ENCODE measurements at places on chromosomes 6 and 20.

GRCh38 chr6:35587167-35587566 is 74.5 kb upstream of the TULP1 start:
- DNase-seq, result no peak

DNA sequence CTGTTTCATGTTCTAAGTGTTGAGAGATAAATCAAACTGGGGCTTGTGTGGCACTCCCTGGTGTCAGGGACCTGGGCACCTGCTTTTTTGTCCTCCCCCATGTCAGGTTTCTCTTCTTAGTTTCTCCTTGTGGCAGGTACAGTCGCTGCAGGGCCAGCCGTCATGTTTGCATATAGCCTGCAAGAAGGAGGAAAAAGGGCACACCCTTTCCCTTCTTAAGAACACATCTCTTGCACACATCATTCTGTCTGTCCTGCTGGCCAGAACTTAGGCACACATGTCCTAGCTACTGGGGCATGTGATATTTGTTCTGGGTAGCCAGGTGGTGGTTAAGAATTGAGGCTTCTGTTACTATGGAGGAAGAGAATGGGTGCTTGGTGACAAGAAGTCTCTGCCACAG is 27.9 kb downstream of the CDC5L start:
- no peak for DNase-seq

- peak; percentile 49 for DNase-seq
These were observed 23.1 kb upstream of the MROH8 start for GRCh38 chr20:37202267-37202943.

DNA sequence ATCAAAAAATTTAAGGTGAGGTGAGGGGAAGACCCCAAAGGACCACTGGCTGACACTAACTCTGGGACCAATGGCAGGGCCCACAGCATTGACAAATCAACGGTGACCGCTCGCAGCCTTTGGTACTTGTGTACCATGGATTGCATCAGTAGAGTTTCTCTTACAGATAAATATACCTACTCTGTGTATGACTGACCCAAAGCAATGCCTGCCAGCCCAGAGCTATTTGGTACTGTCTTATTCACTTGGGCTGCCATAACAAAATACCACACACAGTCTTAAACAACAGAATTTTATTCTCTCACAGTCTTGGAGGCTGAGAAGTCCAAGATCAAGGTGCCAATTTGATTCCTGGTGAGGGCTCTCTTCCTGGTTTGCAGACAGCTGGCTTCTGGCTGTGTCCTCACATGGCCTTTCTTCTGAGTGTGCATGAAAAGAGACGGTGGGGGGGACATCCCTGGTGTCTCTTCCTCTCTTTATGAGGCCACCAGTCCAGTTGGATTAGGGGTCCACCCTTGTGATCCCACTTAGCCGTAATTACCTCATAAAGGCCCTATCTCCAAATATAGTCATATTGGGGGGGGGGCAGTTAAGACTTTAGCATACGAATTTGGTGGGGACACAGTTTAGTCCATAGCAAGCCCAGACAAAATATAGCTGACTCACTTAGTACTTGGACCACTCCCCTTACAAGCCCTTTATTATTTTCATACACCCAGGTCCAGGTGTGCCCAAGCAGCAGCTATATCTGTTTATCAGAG is 336.3 kb downstream of the CD83 start:
- no peak for DNase-seq

GRCh38 chr6:41071501-41071922 is 644 bp downstream of the OARD1 start:
- DNase-seq, result no peak

DNA sequence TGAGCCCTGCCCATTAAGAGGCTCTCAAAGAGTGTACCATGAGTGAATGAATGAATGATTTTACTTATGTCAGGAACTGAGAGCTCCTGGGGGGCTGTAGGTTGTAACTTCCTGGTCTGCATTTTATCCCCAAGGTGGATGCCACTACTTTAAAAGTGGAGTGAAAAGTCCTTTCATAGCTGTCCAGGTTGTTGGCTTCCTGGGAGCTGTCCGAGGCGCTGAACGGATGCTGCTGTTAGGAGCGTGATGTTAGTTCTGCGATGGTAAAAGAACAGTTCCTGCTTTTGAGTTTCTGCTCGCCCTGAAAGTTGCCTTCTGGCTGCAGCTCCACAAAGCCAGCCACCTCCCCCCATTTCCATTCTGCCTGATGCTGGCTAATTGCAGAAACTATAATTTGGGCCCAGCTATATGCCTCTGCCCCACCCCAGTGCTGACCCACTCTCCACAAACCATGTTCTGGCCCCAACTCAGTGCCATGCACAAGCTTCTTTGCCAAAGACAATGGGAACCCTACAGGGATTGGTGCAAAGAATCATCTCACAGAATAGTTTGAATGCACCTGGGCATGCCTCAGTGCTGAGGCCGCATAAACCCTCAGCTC is 330.9 kb upstream of the CDH4 start:
- peak; percentile 2 for DNase-seq

DNA sequence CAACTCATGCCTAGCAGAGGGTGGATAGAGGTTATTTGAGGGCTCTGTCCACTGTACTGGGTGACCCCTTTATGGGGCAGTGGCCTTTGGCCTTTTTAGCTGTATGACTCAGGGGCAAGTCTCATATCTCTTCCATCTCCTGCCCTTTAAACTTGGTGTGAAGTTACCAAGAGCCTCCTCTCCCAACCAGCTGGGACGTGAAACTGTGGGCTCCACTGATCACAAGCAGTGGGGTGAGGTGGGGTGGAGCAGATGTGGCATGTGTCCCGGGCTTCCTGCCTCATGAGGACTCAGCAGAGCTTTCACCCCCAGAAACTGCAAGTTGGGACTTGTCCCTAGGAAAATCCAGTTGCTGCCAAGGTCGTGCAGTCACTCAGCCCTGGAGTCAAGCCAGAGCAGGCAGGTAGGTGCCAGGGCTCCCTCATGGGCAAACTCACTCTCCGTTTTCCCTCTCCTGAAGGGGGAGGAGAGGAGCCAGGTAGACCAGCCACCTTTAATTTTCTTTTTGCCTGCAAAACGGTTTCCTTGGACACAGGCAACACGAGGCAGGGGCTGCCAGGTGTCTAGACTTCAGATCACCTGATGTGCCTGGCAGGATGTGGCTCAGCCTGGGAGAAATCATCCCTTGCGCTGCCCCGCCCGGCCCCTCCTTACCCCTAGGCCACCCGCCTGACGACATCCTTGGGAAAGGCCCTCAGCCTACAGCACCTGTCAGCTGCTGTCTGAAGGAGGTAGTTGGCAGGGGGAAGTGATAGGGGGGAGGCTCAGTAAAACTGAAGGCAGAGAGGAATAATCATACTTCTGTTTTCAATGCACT is 4.0 kb downstream of the CDKN1A start:
- DNase-seq, result peak; percentile 51

- DNase-seq, result no peak
These were observed 823.6 kb upstream of the ADGRB3 start for GRCh38 chr6:67811239-67812037.

- DNase-seq, result no peak
These were observed 891 bp downstream of the RSPO3 start for GRCh38 chr6:127119102-127120022.

DNA sequence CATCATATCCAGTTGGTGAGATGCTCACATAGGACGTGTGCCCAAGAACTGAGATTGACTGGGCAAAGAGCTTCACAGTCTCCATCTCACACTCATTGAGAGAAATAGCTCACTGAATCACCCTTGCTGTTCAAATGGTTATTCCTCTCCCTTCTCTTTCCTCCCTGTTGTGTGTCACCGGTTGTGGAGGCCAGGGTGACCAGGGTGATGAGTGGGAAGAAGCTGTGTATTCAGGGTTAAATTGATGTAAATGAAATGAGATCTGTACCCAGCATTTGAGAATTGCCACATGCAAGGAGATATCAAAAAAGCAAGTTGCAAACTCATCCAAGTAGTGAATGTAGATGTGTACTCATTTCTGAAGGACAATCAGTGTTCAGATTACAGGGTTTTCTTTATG is 36.6 kb upstream of the VAPB start:
- no peak for DNase-seq

DNA sequence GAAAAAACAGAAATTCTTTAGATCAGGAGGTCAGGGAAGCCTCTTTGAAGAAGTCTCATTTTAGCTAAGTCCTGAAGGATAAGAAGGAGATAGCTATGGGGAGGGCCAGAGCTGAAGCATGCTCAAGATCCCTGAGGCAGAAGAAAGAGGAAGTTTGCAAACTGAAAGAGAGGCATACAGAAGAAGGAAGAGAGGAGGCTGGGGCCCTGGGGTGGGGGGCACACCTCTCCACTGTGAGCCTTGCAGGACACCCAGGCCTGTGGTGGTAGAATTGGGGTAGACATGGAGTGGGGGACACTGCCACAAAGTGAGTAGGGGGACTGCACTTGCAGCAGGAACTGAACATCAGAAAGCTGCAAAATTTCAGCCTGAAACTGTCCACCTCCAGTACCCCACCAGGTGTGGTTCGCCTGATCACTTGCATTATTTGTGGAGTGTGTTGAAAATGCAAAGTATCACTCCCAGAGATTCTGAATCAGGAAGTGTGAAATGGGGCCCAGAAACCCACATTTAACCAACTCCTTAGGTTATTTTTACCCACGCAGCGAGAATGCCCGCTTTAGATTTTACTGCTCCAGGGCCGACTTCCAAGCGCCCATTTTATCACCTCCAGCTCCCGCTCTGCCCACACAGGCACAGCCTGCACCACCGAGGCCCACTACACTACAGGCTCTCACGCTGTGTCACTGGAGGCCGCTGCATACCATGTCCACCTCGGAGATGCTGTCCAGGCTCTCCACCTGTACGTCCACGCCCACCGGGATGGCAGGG is 44.0 kb downstream of the GABRR2 start:
- peak; percentile 79 for DNase-seq

DNA sequence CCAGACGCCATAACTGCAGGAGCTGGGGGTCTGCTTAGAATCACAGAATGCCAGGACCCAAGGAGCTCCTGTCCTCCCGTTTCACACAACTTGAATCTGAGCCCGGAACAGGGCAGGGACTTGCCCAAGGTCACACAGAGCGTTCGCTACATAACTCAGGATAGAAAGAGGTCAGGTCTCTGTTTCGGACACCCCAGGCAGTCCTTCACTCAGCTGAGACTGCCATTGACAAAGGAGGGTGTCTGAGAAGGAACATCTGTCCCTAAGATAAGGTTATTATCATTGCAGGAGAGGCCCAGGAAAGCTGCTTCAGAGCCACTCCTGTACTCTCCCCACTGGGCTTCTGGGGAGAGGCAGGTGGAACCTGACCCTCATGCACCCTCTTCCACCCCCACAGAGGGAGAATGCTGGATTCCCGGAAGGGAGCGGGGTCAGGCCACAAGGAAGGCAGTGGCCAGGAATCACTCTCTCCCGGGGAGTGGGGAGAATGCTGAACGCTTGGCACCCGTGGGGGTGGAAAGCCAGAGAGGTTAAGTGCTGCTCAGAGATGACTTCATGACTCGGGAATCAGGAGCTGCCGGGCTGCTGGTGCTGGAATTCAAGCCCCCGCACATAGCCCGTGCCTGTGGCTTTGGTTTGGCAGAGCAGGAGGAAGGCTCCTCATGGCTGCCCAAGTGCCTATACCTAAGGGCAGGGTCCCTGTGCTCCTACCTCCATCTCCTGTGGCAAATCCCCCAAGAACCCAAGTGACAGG is 10.7 kb downstream of the SDC4 start:
- DNase-seq, result no peak

DNA sequence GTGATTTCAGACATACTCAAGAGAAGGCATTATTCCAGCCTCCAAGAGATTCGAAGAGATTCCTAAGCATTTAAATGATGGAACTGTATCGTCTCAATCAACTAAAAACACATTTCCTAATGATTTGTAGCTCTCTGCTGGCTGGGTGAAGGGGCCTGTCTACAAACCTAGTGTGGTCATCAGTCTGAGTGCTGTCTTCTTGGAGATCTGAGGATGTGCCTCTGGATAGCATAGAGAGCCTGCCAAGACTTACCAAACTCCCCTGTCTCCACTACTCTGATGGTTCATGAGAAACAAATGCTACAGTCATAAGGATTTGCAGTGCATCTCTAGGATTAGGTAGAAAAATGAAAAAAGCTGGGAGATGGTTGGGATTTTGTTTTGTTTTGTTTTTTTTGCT is 176.9 kb upstream of the CITED2 start:
- DNase-seq, result no peak

- DNase-seq, result no peak
These were observed 74.7 kb downstream of the CD83 start for GRCh38 chr6:14192216-14192788.

DNA sequence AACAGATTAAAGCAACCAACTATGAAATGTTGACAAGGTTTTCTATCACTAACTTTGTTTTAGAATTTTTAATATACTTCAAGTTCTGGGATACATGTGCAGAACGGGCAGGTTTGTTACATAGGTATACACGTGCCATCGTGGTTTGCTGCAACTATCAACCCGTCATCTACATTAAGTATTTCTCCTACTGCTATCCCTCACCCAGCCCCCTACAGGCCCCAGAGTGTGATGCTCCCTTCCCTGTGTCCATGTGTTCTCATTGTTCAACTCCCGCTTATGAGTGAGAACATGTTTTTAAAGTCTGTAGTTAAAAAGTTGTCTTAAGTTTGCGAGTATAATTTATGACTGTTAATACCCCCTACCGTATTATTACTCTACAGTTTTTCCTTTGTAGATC is 844.3 kb upstream of the MANEA start:
- DNase-seq, result no peak

- DNase-seq, result no peak
These were observed 47.5 kb upstream of the ALDH8A1 start for GRCh38 chr6:134997133-134997995.

All from AML-193 (cell line).